Activated CD4-positive, alpha-beta memory T cell treated with anti-CD3 and anti-CD28 coated beads for 36 hours (primary cell): ENCODE measurements at places on chromosomes 4 and X. TPM values are rescaled to one million over a fixed set of nuclear protein-coding genes. Genes with fewer than 3 reads are reported as not detected.

The CPEB2 gene
- 9.5 TPM for total RNA-seq

The SCRG1 gene
- not detected for total RNA-seq

The KLF8 gene
- 3.2 TPM for total RNA-seq

The MAOB gene
- total RNA-seq, result 0.19 TPM

The CAMK2D gene
- 82.9 TPM for total RNA-seq

The MMRN1 gene
- 0.10 TPM for total RNA-seq

The RBM47 gene
- 1.7 TPM for total RNA-seq

The GLOD5 gene
- total RNA-seq, result not detected

The HS3ST1 gene
- not detected for total RNA-seq

The FGF5 gene
- not detected for total RNA-seq

The SMR3B gene
- total RNA-seq, result not detected

The POLR2B gene
- total RNA-seq, result 114 TPM

The STARD8 gene
- 0.57 TPM for total RNA-seq

The GPRIN3 gene
- 20.0 TPM for total RNA-seq
